ENCODE measurements at places on chromosomes 2 and 18. TPM values are rescaled to one million over a fixed set of nuclear protein-coding genes. Genes with fewer than 3 reads are reported as not detected.

- no peak for ATAC-seq
Measured at GRCh38 chr2:33426666-33427231, 49.7 kb upstream of the RASGRP3 start.

- no peak for ATAC-seq
Measured at GRCh38 chr18:76794326-76794725, 28.0 kb upstream of the ZNF236 start.

GRCh38 chr2:221614274-221614673, 42.2 kb upstream of the EPHA4 start:
- no peak for ATAC-seq

DNA sequence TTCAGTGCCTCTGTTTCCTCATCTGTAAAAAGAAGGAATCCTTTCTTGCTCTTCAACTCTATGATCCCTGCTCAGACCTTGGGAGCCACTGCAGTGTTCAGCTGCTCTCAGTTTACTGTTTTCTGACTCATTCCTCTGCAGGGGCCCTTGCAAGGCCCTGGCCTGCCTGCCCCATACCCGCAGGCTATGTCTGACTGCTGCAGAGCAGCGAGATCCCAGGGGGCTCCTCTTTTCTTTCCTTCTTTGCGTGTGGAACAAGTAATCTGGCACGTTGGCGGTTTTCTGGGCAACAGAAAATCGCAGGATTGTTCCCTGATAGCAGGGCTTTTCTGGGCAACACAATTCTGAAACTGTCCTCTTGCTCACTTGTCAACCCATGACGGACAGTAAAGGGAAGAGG, 376.0 kb downstream of the DCC start:
- ATAC-seq = no peak

The FBXO41 gene
- 36.3 TPM for total RNA-seq

The SFTPB gene
- not detected for total RNA-seq

DNA sequence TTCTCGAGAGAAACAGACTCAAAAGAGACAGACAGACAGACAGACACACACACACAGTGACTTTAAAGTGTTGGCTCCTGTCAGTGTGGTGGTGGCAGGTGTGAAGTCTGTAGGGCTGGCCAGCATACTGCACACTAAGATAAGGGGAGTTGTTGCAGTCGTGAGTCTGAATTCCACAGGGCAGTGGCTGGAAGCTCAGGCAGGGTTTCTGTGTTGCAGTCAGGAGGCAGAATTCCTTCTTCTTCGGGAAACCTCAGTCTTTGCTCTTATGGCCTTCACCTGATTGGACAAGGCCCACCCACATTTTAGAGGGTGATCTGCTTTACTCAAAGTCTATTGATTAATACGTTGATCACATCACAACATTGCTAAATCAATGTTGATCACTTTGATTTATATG, 478.4 kb upstream of the HS6ST1 start:
- ATAC-seq = no peak

The SUPT7L gene
- total RNA-seq = 27.7 TPM

The REG1B gene
- not detected for total RNA-seq

DNA sequence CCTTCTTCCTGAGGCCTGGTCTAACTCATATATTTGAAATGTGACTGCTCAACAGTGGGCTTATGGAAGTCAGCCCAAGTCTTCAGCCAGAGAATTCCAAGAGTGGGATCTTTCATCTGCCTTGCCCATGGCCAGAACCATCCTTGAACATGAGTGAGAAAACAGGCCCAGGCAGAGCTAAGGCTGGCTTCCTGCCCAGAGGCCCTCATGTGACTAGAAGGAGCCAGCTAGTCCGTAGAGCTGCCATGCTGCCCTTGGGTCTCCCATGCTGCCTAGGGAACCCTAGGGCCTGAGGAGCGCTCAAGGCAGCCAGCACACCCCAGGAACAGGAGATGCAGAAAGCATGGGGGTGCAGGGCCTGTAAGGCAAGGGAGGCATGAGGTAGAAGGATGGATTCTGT, 203.6 kb downstream of the FHOD3 start:
- no peak for ATAC-seq

DNA sequence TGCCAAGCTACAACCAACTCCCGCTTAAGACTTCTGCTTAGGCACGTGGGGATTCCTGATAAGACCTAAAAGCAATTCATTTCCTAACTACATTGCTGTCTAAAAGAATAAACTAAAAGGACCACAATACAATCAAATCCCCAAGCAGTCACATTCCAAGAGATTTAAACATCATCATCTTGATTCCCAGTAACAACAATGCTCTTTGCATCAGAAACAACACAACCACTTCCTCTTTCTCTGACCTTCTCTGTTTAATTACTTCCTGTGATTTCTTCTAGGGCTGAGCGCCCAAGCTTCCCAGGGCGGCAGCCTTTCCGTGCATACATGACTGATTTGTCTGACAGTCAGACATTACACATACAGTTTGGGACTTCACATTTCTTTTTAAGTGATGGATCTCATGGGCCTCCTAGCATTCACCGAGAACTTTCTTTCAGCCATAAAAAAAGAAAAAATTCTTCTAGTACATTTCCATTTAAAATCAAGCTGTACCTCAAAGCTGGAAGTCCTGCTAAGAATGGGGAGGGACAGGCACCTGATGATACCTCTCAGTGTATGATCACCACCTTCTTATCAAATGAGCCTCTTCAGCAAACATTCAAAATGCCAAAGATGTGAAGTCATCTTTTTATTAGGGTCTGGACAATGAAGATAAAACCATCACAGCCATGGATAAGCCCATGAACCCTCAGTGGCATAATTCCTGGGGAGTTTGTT, 11.5 kb downstream of the SPRED2 start:
- ATAC-seq = no peak

- peak; percentile 29 for ATAC-seq
Measured at GRCh38 chr2:110732422-110733413, at the start of gene ACOXL. TSS of gene ACOXL (plus strand) at chr2:110732573. CDS start at chr2:110768390, 35,817 bp downstream.

DNA sequence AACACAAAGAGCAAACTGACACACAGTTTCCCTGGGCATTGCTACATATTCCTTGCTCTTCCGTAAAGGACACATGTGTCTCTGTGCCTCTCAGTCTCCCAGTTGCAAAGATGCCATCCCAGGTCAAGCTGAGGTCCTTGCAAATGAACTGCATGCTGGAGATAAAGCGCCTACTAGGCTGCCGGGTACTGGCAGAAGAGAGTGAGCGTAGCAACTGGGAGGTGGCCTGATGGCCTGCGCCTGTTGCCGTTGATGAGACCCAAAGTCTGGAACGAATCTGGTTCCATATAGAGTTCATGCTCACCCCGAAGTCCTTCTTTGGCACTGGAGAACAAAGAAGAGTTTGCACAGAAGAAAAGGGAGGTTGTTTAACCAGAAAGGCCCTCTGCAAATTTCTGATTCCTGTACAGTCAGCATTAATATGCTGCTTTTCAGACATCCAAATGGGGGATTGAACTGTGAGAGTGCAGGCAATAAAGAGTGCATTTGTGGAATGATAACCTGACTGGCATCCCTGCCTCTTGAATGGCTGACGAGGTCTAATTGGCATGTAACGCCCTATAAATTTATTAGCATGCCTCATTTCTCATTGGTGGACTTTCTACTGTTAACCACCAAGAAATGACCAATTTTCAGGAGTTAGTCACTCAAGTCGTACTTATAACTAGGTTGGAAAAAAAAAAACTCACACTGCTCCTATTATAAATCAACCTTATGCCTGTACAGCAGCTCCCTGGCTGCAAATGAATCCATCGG, 78.7 kb downstream of the GBX2 start:
- ATAC-seq = no peak

- ATAC-seq = no peak
Measured at GRCh38 chr2:69645921-69646320, 2.4 kb upstream of the AAK1 start.

GRCh38 chr2:134248913-134249312, 5.0 kb upstream of the MGAT5 start:
- no peak for ATAC-seq

The UGT1A4 gene
- total RNA-seq = not detected

The NPHP1 gene
- total RNA-seq = 0.98 TPM

Data from activated T-helper 17 cell treated with anti-CD3 and anti-CD28 coated beads, Interleukin-2, amount 50 U/mL, for 72 hours (primary cell).